Lung microvascular endothelial cell (primary cell): ENCODE measurements at places on chromosomes 2 and 18.

- no peak for DNase-seq
Observed at GRCh38 chr18:74489676-74490075, 6.5 kb upstream of the CNDP2 start.

GRCh38 chr2:176865336-176865735 is 347.3 kb upstream of the HNRNPA3 start:
- no peak for DNase-seq

- DNase-seq: no peak
Observed at GRCh38 chr18:51300912-51301311, 103.4 kb upstream of the MEX3C start.

DNA sequence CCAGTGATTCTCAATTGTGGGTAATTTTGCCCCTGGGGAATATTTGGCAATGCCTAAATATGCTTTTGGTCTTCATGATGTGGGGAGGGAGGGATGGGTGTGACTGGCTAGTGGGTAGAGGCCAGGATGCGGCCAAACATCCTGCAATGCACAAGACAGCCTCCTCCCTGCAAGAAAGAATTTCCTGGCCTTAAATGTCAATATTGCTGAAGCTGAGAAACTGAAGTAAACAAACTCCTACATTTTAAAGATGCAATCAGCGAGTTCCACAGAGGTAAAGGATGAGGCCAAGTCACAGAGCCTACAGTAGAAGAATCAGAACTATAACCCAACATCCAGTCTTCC is 272.9 kb upstream of the EPHA4 start:
- DNase-seq: no peak

GRCh38 chr18:31587529-31587928 is 4.1 kb upstream of the TTR start:
- no peak for DNase-seq
